Erythroblast (primary cell): ENCODE measurements at places on chromosomes 5 and 9.

DNA sequence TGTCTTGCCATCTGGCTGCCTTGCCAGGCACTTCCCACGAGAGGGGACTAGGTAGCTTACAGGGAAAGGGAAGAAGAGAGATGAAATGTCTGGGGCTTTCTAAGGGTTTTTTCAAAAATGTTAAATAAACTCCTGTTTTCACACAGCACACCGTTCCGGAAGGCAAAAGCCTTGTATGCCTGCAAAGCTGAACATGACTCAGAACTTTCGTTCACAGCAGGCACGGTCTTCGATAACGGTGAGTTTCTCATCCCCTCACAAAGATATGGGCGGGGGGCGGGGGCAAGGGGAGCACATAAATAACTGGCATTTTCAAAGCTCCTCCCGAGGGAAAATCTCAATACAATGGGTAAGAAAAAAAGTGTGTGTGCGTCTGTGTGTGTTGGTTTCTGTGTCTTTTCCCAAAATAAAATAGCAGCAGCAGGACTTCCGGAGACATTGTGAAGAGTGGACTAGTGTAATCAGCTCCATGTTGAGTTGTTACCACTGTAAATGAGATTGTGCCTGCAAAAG, 189.6 kb downstream of the NR3C1 start:
- peak; percentile 19 for DNase-seq

DNA sequence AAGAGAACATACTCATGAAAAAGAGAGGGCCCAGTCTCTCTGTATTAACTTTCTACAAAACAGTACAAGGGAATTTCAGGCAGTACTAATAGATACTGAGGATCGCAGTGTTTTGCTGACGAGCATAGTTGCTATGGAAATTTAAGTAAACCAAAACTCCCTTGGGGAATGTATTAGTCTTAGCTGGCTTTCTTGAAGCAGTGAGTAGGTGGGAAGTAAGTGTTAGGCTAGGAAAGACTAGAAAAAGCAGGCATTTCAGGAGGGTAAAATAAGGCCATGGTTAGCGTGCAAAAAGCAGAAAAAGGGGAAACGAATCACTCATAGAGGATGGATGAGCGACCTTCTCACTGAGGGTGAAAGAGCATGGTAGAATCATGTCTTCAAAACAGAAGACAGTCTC, 84.3 kb upstream of the ACTBL2 start:
- no peak for DNase-seq

DNA sequence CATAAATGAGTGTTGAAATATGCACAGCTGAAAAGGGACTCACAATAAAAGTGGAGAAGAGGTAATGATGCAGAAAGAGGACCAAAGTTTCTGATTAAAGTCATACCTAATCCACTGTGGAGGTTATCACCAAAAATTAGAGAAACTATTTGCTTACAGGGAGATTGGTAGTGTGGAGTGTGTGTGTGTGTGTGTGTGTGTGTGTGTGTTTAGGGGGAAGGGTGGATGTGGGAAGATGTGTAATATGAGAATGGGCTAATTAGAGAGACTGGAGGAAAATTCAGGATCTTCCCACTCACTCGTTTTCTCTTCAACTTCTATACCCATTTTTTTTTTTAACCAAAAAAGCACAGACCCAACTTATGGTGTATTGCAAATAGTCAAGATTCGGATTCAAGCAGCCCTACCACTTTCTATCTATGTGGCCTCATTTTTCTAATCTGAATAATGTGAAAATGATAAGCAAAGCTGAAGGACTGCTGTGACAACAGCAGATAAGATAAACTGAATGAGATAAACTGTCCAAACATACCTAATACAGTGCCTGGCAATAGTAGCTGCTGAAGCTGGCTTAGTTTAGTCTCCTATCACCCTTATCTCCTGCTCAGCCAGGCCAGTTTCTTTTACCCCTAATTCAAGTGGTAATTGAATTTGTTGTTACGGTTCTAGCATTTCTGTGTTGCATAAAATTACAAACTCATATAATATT, 501.1 kb downstream of the KDM4C start:
- DNase-seq, result peak; percentile 48

DNA sequence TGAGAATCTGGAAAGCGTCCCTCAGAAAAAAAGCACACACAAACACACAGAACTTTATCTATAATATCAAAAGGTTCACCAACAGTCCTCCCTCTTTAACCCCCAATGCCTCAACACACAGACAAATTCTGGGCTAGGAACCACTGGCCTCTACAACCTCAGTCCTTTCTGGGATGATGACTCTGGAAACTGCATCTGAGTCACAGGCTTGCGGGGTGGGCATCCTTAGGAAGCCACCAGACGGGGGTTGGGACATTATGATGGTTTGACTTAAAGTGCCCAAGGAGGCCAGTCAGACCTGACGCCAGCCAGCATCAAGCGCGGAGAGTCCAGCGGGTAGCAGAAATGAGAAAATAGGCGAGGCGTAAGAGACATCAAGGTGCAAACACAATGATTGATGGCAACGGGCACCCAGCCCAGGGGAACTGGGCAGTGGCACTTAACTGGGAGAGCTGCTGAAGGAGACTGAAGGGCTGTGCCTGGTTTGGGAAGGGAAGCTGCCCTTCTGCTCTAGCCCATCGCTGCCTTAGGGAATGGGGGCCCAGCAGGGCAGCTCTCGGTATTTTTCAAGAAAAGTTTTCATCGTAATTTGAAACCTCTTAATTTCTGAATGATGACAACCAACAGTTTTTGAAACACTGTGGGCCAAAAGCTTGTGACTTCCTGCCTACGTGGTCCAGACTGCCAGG, 20.7 kb downstream of the SPRY4 start:
- no peak for DNase-seq

DNA sequence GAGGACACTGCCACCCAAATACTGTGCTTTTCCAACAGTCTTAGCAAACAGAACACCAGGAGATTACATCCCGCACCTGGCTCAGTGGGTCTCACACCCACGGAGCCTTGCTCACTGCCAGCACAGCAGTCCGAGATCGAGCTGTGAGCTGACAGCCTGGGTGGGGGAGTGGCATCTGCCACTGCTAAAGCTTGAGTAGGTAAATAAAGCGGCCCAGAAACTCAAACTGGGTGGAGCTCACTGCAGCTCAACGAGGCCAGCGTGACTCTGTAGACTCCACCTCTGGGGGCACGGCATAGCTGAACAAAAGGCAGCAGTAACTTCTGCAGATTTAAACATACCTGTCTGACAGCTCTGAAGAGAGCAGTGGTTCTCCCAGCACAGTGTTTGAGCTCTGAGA, 28.8 kb downstream of the EPB41L4A start:
- DNase-seq, result no peak

GRCh38 chr9:68627104-68627503, 77.9 kb upstream of the PIP5K1B start:
- DNase-seq, result no peak

DNA sequence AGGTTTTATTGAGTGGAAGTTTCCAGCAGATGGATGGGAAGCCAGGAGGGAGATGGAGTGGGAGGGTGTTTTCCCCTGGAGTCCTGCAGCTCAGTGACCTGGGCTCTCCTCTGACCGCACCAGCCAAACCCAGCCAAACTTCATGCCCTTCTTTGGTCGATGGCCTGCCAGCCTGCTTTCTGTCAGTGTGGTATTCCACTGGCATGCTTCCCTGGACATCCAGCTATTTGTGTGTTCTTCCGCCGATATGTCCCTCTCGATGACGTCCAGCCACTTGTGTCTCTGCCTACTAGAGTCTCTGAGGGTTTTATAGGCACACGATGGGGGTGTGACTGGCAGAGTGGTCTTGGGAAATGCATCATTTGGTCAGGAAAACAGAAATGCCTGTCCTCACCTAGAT, 33.8 kb downstream of the GPBP1 start:
- no peak for DNase-seq

DNA sequence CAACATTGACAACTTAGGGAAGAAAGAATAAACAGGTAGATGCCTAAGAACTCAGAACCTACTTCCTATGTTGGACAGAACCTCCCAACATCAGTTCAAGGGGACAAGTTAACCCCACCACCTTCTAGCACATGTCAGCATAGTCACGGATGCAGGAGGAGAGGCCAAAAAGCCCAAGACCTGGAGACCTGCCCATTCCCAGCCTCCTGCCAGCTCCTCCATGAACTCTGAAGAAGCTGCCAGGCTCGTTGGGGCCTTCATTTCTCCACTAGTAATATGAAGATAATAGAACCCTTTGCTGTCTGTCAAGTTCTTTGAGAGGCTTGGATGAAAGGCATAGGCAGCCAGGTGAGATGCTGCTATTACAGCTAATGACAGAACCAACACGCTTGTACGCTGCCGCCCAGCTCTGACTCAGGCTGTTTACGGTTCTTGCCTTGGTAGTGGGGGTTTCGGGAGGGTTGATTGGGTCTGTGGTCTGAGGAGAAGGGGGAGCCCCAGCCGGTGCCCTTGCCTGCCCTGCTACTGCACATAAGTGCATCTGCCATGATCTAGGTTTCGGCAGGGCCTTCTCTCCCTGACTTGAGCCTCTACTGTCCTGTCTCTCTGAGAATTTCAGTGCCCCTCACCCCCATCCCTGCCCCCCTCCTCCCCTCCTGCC, 82.2 kb downstream of the NRG2 start:
- no peak for DNase-seq

DNA sequence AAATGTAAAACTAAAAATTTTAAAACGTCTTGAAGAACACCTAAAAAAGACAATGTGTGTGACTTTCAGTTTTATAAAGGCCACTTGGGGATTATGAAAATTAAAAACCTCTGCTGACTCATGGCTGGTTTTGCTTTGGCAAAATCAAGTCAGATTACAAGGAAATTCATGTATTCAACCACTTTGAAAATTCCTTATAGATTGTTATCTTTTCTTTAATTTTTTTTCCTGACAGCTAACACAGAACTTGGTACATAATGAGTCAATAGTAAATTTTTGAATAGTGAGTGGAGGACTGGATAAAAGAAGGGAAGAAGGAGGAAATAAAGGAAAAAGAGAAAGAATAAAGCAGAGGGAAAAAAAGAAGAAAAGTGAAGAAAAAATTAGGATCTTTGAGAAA, 1774.7 kb upstream of the ACO1 start:
- DNase-seq, result no peak

- DNase-seq, result no peak
These were observed 75.7 kb downstream of the FBN2 start for GRCh38 chr5:128462330-128462729.

GRCh38 chr5:139577689-139578290, 16.7 kb downstream of the UBE2D2 start:
- no peak for DNase-seq

- no peak for DNase-seq
These were observed 8.4 kb downstream of the MTAP start for GRCh38 chr9:21810881-21811280.

DNA sequence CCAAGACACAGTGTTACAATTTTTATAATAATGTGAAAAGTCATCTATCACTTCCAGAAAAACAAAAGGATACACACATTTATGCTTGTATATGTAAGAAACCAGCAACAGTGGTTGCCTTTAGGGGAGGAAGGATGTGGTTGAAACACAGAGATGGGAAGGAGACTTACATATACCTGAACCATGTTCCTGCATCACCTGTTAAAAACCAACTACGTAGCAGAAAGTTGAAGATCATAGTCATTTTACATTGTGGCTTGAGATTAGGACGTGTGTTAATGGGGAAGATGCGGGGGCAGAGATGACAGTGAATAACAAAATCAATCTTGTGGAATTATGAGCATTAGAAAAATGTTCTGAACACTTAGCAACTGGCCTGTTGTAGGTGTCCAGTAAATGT, 307.3 kb downstream of the MLLT3 start:
- no peak for DNase-seq

- no peak for DNase-seq
These were observed 293.2 kb upstream of the WWC1 start for GRCh38 chr5:167998148-167998767.

GRCh38 chr5:32504989-32505596, 60.6 kb upstream of the ZFR start:
- DNase-seq, result peak; percentile 43

- DNase-seq, result no peak
These were observed 51.2 kb upstream of the TCF7 start for GRCh38 chr5:134063188-134063820.

DNA sequence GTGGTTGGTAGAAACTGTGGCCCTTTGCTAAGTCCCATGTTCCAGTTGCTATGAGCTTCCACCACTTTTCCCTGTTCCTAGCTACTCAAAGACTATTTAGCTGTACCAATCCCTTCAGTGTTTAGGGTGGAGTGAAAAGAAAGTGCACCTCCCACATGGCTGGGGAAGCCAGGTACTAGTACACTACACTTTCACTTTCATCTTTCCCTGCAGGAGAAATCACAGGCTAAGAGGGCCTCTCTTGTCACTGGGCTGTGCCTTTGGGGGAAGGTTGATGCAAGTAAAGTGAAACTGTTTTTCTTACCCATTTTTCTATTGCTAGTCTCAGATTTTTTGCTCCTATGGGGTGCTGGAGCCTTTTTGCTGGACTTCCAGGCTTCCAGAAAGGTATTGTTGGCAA, 33.5 kb upstream of the CKS2 start:
- DNase-seq, result peak; percentile 45

DNA sequence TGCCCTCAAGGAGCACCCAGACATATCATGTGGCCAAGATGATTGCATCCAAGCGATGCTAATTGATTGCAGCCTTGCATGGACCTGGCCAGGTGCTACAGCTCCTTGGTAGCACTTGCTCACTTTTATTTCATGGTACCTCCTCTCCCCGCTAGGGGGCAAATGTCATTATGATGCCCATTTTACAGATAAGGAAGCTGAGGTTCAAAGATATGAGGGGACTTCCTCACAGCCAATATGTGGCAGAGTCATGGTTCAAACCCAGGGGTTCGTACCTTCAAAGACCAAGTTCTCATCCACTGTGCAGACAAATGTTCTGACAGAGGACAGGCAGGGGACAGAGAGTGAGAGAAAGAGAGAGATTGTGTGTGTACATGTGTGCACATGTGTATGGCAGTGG, 21.9 kb upstream of the KCNMB1 start:
- DNase-seq, result no peak

DNA sequence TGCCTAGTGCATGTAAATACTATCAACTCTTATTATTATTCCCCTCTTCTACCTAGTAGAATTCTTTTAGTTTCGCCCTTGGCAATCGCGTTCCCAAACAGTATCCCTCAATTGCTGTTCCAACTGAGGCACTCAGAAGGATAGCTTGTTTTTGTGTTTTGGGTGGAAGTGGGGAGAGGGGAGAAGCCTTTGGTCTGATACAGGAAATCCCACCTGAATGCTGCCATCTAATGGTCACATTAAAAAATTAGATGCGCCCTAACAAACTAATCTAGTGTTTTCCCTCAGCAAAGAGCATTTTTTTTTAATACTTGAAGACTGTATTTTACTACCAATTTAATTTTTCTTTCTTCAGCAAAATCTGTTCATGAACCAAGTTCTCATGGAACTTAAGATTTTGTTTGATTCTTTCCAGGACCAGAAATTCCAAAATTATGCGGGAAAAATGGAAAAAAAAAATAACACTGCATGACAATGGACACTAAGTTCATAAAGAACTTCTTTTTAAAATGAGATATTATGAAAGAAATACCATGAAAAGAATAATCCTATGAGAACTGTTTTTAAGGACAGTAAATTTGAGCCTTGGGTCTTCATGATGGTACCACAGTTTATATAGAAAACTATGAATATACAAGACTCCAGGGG, 22.2 kb upstream of the GLDC start:
- DNase-seq, result peak; percentile 27
